ENCODE measurements at places on chromosomes 4 and X.

- no peak for DNase-seq
Observed at GRCh38 chr4:158833602-158834001, 64.8 kb downstream of the FNIP2 start.

- no peak for DNase-seq
Observed at GRCh38 chr4:155611501-155611900, 55.1 kb upstream of the GUCY1A1 start.

DNA sequence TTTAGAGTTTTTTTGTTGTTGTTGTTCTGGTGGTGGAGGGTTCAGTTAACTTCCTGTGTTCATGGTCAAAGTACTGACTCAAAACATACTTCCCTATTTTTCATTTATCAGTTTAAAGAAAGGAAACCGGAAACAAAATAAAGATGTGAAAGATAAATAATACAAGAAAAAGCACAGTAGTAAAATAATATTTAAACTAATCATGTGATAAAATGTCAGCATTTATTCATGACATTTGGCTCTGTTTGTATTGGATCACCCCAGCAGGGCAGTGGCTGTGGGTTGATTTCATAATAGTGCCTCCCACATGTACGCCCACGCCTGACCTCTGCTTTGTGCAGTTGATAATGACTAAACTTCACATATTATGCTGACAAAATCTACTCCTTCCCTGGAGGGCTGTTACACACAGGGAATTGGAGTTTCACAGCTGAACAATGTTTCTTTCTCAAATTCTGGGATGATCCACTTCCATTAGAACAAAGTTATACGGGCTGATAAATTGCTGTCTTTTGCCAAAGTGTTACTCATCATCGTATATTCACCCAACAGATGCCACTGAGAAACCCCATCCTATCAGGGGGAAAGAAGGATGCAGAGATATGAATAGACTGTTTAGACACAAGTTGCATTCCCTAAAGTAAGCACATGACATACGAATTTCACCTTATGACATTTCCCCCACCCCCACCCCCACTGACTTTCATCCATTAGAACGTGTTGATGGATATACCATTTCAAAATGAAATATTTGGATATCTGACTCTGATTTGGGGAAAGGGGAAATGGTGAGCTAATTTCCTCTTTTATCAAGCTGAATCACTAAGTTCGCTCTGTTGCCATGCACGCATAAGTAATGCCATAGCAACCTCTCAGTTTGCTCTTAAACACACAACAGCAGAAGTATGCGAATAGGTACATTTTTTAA, 48.3 kb downstream of the AMELX start:
- no peak for DNase-seq

DNA sequence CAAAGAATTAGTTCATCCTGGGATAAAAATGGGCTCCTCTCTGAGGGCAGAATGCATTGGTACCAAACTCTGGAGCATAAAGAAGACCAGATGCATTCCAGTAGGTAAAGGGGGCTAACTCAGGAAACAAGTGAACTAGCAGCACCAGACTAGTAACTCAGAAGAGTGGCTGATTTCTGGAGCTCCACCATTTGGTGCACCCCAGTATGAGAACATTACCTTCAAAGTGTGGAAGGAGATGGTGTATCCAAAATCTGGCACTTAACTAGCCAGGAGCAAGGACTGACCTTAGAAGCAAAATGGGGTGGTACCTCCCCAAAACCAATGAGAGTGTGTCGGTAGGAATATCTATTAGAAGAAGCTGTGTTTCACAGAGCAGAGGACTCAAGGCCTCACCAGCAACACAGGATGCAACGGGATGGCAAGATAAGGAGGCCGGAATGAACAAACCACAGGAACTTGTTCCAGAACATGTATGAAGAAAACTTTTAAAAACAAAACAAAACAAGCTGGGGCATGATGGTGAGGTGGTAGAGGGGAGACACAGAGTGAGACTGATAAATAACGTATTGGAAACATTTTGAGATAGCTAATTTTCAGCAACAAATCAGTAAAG, 142.3 kb downstream of the INPP4B start:
- DNase-seq, result no peak

- no peak for DNase-seq
Observed at GRCh38 chr4:166006217-166006616, 133.2 kb downstream of the TLL1 start.

GRCh38 chrX:108199691-108200090, 108.1 kb downstream of the ATG4A start:
- no peak for DNase-seq

- DNase-seq, result no peak
Observed at GRCh38 chr4:56050625-56051024, 101.9 kb downstream of the CEP135 start.

GRCh38 chr4:139961344-139961946, 192.5 kb downstream of the MAML3 start:
- DNase-seq, result no peak

DNA sequence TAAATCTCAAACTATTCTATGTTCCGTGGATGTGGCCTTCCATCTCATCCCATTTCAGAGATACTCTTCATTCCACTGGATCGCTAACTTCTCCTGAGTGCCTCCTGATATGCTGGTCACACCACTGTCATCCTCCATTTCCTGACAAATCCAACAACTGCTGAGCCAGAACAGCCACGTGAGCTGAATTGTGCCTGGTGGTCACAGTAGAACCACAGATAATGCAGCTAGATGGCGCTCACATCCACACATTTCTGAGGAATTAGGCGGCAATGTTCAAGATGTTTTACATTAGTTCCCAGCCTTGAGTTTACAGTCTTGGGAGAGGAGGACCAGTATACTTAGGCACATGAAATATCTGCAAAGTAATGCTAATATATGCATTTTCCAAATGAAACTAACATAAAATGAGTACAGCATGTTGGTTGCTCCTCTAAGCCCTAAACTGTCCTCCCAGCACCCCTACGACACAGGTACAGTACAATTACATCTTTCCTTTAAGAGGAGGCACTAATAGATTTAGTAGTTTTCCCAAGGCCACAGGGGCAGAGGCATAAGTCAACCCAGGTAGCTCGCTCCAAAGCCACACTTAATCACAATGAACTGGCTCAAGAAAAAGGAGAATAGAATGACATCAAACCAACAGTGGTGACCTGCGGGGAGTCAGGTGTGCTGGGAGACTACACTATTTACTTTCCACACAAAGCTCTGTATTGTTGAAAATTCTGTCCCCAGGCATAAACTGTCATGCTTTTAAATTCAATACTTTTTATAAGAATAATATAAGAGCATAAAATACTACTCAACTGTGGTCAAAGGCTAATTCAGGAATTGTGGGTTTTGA, 134.2 kb downstream of the CHIC2 start:
- DNase-seq, result peak; percentile 49

- no peak for DNase-seq
Observed at GRCh38 chr4:151553874-151554273, 144.9 kb downstream of the FHIP1A start.

DNA sequence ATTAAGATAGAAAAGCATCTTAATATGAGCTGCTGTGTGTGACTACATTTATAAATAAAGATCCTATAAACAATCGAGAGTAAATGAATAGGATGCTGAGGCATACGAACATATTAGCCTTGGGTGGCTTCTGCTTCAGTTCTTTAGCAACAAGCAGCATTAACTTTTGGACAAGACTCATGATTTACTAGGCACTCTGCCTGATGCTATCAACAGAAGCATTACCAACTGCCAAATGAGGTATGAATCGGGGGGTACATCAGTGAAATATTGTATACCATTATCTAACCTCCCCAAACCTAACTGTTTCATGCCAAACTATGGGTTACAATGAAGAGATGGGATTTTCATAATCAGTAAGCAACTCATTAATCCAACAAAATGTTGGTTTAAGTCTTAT, 113.1 kb downstream of the RAB28 start:
- no peak for DNase-seq

DNA sequence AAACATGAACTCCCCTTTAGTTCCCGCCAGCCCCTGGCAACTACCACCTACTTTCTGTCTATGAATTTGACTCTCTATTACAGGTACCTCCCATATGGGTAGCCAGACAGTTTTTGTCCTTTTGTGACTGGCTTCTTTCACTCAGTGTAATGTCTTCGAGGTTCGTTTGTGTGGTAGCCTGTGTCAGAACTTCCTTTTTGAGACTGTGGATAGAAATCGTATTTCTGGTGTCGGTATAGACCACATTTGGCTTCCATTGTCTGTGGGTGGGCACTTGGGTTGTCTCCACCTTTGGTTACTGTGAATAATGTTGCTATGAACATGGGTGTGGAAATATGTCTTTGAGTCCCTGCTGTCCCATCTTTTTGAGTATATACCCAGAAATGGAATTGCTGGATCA, 5.4 kb upstream of the CLDN34 start:
- DNase-seq, result no peak

DNA sequence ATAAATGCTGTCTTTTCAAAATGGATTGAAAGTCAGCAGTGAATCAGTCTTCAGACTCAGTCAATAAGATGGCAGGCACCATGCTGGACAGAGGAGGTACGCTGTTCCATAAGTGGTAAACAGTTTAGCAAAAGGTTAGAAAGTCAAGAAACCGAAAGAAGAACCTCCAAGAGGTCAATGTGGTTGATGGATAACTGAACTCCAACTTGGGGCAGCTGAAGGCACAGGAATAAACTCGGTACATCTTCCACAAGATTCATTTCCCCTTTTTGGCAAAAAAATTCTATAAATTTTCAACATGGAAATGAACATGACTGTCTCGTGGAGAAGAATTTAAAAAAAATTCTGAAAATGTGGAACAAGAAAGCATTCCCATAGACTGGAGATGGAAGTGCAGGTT, 18.4 kb upstream of the SEL1L3 start:
- no peak for DNase-seq

- no peak for DNase-seq
Observed at GRCh38 chr4:184246426-184246825, 28.8 kb upstream of the ENPP6 start.

- no peak for DNase-seq
Observed at GRCh38 chr4:135838889-135839288, 1637.3 kb upstream of the PABPC4L start.

DNA sequence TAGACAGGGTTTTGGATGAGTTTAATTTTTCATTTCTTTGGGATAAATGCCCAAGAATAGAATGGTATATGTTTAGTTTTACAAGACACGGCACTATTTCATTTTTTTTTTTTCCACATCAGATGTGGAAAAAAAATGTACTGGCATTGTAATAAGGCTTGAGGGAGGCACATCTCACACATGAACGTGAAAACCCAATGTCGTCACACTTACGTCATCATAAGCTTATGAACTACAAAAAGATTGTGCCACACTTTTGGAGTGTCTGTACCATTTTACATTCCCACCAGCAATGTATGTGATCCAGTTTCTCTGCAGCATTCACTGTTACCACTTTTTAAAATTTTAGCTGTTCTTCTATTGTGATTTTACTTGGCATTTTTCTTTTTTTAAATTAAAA, 74.2 kb downstream of the TAF1 start:
- no peak for DNase-seq

DNA sequence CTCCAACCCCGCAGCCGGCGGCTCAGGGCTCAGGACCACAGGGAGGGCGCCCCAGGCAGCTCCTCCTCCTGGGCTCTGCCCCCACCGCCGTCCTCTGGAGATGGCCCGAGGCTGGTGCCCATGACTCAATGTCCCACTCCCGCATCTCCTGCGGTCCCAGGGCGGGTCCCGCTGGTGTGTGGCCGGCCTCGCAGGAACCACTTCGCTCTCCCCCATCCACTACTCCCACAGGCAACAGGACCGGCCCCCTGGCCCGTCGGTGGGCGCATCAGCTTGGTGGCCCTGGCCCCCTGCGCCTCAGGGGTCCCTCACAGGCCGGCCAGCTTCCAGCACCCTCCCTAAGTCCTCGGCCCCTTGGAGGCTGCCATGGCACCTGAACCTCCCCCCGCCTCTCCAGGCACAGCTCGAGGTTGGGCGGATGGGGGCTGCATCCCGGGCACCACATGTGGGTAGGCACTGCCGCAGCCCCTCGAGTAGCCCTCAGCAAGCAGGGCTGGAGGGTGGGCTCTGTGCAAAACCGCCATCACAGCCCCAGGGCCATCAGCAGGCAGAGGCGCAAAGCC, 22.8 kb upstream of the SPON2 start:
- no peak for DNase-seq

GRCh38 chrX:100494646-100495370, 84.7 kb upstream of the PCDH19 start:
- no peak for DNase-seq

- DNase-seq, result peak; percentile 11
Observed at GRCh38 chrX:154308108-154308946, 12.7 kb downstream of the TKTL1 start.

DNA sequence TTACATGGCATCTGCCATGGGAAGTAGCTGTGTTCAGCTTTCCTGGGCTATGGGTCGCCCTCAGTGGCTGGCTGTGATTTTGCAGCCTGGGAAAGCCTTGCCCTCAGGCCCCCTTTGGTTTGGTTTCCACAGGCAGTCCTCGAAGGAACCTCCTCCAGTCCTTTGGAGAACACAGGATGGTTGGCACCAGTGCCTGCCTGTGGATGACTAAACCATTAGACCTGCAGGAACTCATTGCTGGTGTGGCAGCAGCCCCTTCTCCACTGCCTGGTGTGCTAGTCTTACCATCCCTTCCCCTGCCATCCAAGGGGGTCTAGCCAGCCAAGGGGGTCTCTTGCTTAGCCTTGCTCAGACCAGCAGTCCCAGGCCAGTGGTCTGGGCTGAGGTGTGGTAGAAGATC, 71.4 kb upstream of the PJA1 start:
- no peak for DNase-seq

GRCh38 chr4:48687313-48688051, 92.6 kb downstream of the FRYL start:
- DNase-seq, result no peak

GRCh38 chr4:43987331-43987944, 461.2 kb downstream of the KCTD8 start:
- DNase-seq, result no peak

DNA sequence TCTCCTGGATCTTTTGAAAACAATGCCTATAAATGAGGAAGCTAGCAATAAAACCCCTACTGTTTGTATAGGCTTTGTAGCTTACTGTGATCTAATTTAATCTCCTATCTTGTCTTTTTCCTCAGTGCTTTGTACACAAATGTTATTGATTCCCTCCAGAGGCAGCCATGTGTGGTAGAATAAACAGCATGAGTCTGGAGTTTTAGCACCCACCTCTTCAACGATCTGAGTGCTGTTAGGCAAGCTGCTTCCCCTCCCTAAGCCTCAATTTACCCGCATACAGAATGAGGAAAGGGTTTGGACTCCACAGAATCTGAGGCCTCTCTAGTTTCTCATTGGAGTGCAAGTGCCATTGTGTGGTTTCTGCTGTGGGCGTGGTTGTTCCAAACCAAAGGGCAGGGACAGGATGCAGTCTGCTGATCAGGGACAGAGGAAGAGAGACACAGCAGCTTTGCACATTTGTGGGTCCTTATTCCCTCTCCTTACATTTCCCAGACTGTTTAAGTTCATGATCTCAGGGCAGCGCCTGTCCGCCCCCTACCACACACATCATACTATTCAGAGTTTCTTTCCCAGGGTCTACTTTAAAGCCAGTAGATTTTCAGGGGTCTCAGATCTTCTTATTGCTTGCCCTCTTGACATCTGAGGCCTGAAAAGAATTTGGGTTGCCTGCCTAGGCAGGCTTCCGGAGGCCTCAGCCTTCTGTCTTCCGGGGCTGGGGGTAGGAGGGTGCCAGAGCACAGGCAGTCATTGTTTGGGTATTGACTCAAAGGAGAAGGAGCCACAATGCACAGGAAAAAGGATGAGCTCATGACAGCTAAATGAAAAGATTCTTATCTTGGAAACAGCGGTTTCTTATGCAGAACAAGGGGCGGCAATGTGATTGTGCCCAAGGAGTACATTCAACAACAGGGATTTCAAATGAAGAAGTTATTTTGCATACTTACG, 114.9 kb upstream of the TEX13D start:
- no peak for DNase-seq

GRCh38 chr4:21991562-21991961, 43.0 kb upstream of the KCNIP4 start:
- no peak for DNase-seq

GRCh38 chrX:74421036-74421739, at the start of gene SLC16A2:
Gene SLC16A2, plus strand, starts transcription at chrX:74421493. Its CDS starts 145 bp downstream, at chrX:74421638.
- DNase-seq, result peak; percentile 64
